Activated CD8-positive, alpha-beta T cell treated with anti-CD3 and anti-CD28 coated beads for 36 hours (primary cell): ENCODE measurements at places on chromosomes 16 and 17. TPM values are rescaled to one million over a fixed set of nuclear protein-coding genes. Genes with fewer than 3 reads are reported as not detected.

HOXB3 gene
- total RNA-seq = 2.0 TPM

TSPAN10 gene
- 0.22 TPM for total RNA-seq

TMEM235 gene
- total RNA-seq = not detected

KRT39 gene
- total RNA-seq = not detected

CIAO2B gene
- total RNA-seq = 162 TPM

DNA sequence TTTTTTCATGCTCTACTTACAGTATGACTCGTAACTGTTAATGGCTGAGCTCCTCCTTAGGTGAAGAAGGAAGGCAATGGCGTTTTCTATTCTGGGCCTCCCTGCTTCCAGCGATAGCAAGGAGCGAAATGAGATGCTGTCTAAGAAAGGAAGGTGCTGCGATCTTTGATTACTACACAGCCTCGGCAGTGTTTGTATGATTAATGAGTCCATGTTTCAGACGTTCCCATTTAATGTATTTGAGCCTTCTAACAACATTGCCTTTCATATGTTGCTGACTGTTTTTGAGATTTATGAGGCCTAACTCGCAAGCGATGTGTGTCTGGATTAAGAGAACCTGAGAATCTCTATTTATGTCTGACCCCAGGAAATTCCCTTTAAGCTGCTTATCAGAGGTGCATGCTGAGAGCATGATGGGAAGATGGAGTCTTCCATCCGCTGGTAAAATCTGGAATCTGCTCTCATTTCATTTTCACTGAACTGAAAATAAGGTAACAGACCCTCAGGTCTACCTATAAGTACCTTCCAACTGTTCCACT is 403.4 kb downstream of the WWOX start:
- no peak overlapping the region for H3K4me3 ChIP-seq
- H3K27ac ChIP-seq = no peak overlapping the region
- H3K27me3 ChIP-seq = no peaks in the 10 kb centered on the region
- H3K4me1 ChIP-seq = no peaks in the 10 kb centered on the region
- H3K36me3 ChIP-seq = no peaks in the 10 kb centered on the region
- DNase-seq = no peak

DNA sequence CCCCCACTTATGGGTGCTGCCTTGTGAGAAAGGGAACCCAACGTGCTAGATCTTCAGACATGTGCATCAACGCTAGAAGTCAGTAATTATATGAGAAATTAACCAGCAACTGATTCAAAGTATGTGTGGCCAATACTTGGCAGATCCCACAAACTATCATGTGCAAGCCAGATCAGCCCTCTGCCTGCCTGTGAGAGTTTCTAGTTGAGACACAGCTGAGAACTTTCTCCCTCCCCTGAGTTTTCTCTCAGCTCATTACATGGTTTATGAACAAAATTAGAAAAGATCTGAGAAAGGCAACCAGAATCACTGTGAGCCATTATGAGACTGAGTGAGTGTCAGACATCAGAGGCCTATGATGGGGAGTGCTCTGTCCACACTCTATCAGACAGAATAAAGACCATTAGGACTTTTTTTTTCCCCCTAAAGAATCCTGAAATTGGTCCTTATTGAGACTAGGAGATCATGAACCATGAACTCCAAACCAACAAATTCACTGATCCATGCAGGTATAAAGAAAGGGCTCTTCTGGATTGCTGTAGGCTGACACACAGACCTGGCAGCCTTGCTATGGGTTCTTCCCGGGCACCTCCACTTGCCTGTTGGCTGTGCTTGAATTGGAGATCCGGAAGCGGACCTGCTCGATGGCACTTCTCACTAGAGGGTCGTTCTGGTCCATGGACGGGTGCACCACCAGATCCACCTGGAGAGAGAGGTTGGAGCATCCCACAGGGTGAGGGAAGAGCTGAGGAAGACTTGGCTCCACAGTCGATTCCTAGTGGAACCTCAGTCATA is 51.5 kb downstream of the GTF3C1 start:
- H3K4me1 ChIP-seq = no peaks in the 10 kb centered on the region
- no peaks in the 10 kb centered on the region for H3K27me3 ChIP-seq
- no peak overlapping the region for H3K4me3 ChIP-seq
- peaks cover 26% of the 10 kb centered on the region for H3K36me3 ChIP-seq
- no peak overlapping the region for H3K27ac ChIP-seq

DNA sequence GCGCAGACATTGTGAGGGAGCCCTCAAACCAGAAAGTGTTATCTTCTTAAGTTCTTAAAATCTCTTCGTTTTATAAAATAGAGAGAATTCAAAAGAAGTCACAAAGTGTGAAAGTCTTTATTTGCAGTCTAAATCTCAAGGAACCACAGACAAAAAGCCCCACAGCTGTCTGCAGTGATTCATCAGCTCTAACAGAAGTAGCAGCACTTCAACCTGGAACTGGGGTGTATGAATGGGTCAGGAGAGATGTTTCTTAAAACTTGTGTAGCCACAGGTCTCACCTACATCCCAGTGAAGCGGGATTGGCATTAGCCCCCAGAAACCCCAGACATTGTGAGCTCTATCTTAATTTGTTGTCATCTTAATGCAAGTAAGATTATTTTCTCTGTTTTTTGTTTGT is 61.1 kb downstream of the CDYL2 start:
- peaks cover 31% of the 10 kb centered on the region for H3K4me1 ChIP-seq
- H3K27me3 ChIP-seq = no peaks in the 10 kb centered on the region
- H3K36me3 ChIP-seq = peaks cover 14% of the 10 kb centered on the region
- peak; percentile 34 for DNase-seq
- H3K27ac ChIP-seq = no peak overlapping the region

- H3K4me3 ChIP-seq = no peak overlapping the region
- DNase-seq = no peak
- no peak overlapping the region for H3K27ac ChIP-seq
These were observed 37.3 kb upstream of the ABR start for GRCh38 chr17:1217089-1217385.

GRCh38 chr16:29694384-29695195 is 15.6 kb downstream of the QPRT start:
- H3K27ac ChIP-seq = no peak overlapping the region
- no peaks in the 10 kb centered on the region for H3K27me3 ChIP-seq
- peaks cover 2% of the 10 kb centered on the region for H3K4me1 ChIP-seq
- no peak for DNase-seq
- no peaks in the 10 kb centered on the region for H3K36me3 ChIP-seq

DNA sequence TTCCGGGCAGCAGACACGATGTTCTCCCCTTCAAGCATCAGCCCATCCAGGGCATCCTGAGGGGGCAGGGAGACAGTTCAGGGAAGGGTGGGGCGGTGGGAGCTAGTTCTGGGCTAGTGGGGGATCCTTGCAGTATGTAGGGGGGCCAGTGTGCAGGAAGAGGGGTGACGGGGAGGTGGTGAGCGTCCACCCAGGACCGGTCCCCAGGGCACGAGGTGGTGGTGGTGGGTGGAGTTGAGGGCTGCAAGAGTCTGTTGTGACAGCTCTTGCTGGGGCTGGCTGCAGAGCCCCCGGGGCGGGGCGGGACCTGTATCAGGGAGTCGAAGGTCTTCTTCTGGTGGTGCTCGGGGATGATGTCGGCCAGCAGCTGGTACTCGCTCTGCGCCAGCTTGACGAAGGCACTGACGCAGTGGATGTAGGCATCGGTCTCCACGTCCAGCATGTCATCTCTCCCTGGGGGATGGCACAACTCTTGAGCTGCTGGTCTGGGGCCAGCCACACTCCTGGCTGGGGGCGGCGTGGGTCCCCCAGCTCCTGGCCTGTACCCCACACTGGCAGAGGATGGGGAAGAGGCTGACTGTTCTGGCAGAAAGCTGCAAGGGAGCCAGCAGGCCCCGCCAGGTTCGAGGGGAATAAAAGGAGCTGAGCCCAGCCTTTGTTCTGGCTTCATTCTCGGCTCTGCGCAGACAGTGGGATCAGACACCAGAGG is 10.0 kb downstream of the ZACN start:
- no peak for DNase-seq
- no peaks in the 10 kb centered on the region for H3K4me1 ChIP-seq
- H3K4me3 ChIP-seq = no peak overlapping the region
- H3K27ac ChIP-seq = no peak overlapping the region
- H3K27me3 ChIP-seq = no peaks in the 10 kb centered on the region
- H3K36me3 ChIP-seq = peaks cover 20% of the 10 kb centered on the region

DNA sequence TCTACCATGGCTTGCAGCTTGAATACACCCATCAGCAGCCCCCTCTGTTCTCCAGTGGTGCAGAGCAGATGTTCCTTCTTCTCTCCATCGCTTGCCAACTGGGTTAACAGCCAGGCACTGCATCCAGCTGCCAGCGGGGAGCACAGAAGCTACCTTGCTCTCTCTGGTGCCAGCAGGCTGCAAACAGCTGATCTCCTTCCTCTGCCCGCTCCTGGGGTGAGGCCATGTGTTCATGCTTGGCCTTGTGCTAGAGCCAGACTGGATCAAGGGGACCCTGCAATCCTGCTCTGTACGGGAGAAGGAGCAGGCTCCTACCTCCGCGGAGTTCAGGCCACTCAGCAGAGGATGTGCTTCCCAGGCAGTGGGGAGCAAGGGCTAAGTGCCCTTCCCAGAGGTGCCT is 24.1 kb upstream of the ENGASE start:
- H3K36me3 ChIP-seq = no peaks in the 10 kb centered on the region
- no peaks in the 10 kb centered on the region for H3K4me1 ChIP-seq
- no peak overlapping the region for H3K27ac ChIP-seq
- no peak overlapping the region for H3K4me3 ChIP-seq
- peaks cover 7% of the 10 kb centered on the region for H3K27me3 ChIP-seq

DNA sequence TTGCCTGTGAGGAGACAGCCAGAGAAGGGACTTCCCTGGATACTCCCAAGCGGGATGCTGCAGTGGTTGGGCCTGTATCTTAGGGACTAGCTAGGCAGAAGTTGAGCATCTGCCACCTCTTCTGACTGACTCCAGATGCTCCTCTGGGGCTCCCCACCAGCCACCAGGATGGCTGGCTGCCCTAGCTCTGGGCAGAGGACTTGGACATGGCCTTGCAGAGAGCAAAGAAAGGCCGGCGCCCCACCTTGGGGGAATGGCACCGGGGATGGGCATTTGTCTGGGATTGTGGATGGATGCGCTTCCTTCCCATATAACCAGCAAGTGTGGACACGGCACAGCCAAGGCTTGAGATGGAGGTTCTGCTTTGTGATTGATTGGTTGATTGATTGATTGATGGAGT is 69.0 kb downstream of the OR1D5 start:
- H3K4me3 ChIP-seq = no peak overlapping the region
- no peaks in the 10 kb centered on the region for H3K4me1 ChIP-seq
- H3K27ac ChIP-seq = no peak overlapping the region
- DNase-seq = no peak

- no peaks in the 10 kb centered on the region for H3K36me3 ChIP-seq
- no peak overlapping the region for H3K27ac ChIP-seq
- no peak overlapping the region for H3K4me3 ChIP-seq
- H3K4me1 ChIP-seq = no peaks in the 10 kb centered on the region
- no peaks in the 10 kb centered on the region for H3K27me3 ChIP-seq
- DNase-seq = no peak
These were observed 12.3 kb downstream of the GPRC5B start for GRCh38 chr16:19872179-19872863.

GRCh38 chr16:55471448-55472097 is 7.4 kb upstream of the MMP2 start:
- no peaks in the 10 kb centered on the region for H3K27me3 ChIP-seq
- H3K36me3 ChIP-seq = no peaks in the 10 kb centered on the region
- H3K4me3 ChIP-seq = no peak overlapping the region
- no peak overlapping the region for H3K27ac ChIP-seq
- peak; percentile 10 for DNase-seq

DNA sequence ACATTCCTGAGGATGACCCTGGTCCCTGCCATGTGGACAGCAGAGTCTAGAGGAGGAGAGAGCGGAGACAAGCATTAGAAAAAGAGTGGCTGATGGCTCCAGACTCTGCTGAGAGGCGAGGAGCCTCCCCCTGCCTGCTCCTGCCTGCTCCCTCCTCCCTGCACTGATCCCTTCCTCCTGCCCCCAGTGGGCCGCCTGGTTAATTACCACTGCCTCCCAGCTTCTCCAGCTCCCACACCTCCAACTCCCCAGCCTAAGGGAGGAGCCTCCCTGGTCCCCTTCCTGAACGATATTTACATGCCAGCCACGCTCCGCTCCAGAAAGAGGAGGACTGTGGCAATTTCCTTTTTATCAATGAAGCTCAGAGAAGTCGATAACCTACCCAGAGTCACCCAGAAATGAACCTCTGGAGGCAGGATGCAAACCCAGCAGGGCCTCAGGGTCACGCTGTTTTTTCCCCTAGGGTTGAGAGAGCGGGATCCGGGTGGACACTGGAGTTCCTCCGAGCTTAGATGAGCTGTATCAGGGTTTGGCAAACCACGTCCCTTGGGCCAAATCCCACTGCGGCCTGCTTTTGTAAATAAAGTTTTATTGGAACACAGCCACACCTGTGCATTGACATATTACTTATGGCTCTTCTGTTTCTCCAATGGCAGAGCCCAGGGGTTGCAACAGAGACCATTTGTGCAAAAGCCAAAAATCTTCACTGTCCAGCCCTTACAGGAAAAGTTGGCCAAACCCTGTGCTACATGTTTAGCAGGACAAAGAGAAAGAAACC is 27.1 kb upstream of the JPH3 start:
- peaks cover 13% of the 10 kb centered on the region for H3K27me3 ChIP-seq
- no peak for DNase-seq
- no peaks in the 10 kb centered on the region for H3K36me3 ChIP-seq
- no peak overlapping the region for H3K27ac ChIP-seq
- no peaks in the 10 kb centered on the region for H3K4me1 ChIP-seq

GRCh38 chr16:89422905-89423630 is 67.3 kb downstream of the ANKRD11 start:
- H3K4me1 ChIP-seq = peaks cover 84% of the 10 kb centered on the region
- H3K27me3 ChIP-seq = no peaks in the 10 kb centered on the region
- peak; percentile 90 for DNase-seq

GRCh38 chr17:50149417-50150353 is 792 bp downstream of the PPP1R9B start:
- H3K36me3 ChIP-seq = peaks cover 24% of the 10 kb centered on the region
- peak overlapping the region; percentile 92 for H3K27ac ChIP-seq

DNA sequence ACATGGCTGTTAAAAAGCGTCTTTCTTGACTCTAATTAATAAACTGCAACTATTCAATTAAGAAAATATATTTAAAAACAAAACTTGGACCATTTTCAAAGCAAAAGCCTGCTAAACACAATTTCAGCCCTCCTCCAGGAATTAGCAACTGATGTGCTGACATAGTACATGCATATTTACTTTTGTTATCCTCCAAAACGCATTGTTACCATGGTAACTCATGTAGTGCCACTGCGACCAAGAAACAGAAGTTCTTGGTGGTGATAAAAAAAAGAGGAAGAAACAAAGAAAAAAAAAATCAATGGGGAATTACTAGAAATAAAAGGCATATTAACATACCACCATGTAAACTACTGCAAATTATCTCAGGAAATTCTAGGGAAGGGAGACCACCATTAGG is 793.4 kb upstream of the CDH8 start:
- no peaks in the 10 kb centered on the region for H3K27me3 ChIP-seq
- no peaks in the 10 kb centered on the region for H3K36me3 ChIP-seq
- no peaks in the 10 kb centered on the region for H3K4me1 ChIP-seq
- no peak overlapping the region for H3K4me3 ChIP-seq
- DNase-seq = no peak
- H3K27ac ChIP-seq = no peak overlapping the region

DNA sequence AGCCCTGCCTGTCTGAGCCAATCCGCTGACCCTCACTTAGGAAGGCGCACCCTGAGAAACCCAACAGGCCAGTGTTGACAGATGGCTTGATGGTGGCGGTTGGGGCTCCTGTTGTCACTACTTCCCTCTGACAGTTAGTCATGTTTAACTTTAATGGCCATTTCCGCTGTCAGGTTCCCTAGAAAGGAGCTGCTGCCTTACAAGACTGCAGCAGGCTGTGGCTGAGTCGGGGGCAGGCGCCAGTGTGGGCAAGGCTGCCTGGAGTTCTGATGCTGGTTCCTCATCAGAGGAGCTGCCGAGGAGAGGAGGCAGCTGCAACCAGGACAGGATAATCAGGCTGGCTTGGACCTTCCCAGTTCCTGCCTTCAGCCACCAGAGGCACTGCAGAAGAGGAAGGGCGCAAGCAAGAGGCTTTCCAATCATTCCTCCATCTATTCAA is 223.2 kb upstream of the DYNLRB2 start:
- no peak overlapping the region for H3K27ac ChIP-seq
- no peak overlapping the region for H3K4me3 ChIP-seq
- no peaks in the 10 kb centered on the region for H3K36me3 ChIP-seq
- DNase-seq = no peak
